ENCODE measurements at places on chromosomes 5 and 9. TPM values are rescaled to one million over a fixed set of nuclear protein-coding genes. Genes with fewer than 3 reads are reported as not detected.

ECPAS gene
- total RNA-seq: 99.3 TPM

BHMT2 gene
- 34.5 TPM for total RNA-seq

OR1L1 gene
- not detected for total RNA-seq

INSL4 gene
- total RNA-seq: not detected

MYO10 gene
- total RNA-seq: 61.2 TPM

SV2C gene
- not detected for total RNA-seq

ADGRD2 gene
- not detected for total RNA-seq

FSD1L gene
- 5.6 TPM for total RNA-seq

GFI1B gene
- 0.32 TPM for total RNA-seq

PRR16 gene
- 11.6 TPM for total RNA-seq

PCDHGC3 gene
- total RNA-seq: 35.4 TPM

PCDHA4 gene
- 0.32 TPM for total RNA-seq

MLANA gene
- total RNA-seq: not detected

LHX6 gene
- not detected for total RNA-seq

SLC6A3 gene
- total RNA-seq: not detected

TMEM252 gene
- not detected for total RNA-seq

UNC5A gene
- not detected for total RNA-seq

IPO11 gene
- total RNA-seq: 34.5 TPM

TGFBI gene
- total RNA-seq: 496 TPM

RFX3 gene
- 2.6 TPM for total RNA-seq

HDHD3 gene
- 6.1 TPM for total RNA-seq

OR13C3 gene
- total RNA-seq: not detected

SUSD3 gene
- 3.2 TPM for total RNA-seq

TMEFF1 gene
- 0.43 TPM for total RNA-seq

SLC6A7 gene
- total RNA-seq: under 0.01 TPM

IFNK gene
- not detected for total RNA-seq

MARCOL gene
- not detected for total RNA-seq

GAS1 gene
- total RNA-seq: 136 TPM

ANKRD18B gene
- total RNA-seq: not detected

Data from fibroblast of villous mesenchyme (primary cell).